ENCODE measurements at places on chromosomes 11 and 22.

- DNase-seq: no peak
Observed at GRCh38 chr22:27998511-27999410, 79.7 kb upstream of the PITPNB start.

DNA sequence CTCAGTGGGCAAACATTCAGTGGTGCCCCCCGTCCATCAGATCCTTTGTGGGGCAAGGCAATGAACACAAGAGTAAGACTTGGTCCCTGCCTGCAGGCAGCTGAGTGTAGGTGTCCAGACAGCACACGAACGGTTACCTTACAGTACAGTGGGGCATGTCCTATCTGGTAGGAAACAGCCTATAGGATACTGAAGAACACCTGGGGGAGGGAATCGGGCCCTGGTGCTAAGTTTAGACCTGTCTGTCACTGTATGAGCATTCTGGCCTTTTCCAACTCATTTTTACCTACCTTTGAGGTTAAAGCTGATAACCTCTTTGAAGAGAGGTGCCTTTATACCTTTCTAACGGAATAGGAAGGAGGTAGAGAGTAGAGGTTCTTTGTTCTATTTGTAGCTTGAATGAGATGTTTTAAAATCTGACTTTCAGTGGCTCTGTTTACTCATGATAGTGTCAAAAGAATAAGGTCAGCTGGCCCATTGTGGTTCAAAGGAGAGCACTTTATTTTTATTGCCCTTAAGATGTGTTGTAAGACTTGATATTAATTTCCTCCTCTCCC, 8.9 kb downstream of the ZNRF3 start:
- no peak for DNase-seq

GRCh38 chr11:36048496-36049247, 104.8 kb downstream of the LDLRAD3 start:
- DNase-seq: no peak

DNA sequence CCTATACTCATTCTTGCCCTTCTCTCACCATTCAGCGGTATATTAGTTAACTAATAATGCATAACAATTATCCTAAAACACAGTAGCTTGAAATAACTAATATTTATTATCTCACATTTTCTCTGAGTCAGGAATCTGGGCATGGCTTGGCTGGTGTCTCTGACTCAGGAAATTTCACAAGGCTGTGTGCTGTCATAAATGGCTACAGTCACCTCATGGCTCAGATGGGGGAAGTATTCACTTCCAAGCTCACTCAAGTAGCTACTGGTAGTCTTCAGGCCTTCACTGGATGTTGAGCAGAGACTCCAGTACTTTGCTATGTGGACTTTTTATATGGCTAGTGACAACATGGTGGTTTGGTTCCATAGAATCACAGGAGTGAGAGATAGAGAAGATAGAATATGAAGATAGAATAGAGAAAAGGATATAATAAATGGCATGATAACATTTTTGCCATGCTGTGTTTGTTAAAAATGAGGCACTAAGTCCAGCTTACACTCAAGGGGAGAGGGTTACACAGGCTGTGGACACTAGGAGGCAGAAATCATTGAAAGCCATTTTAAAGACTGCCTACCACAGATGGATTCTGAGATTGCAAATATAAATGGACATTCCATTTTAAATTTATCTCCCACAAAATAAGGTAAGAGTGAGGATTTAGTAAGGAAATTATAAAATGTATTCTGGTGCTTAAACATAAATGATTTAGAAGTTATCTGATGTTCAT, 997.8 kb upstream of the CHORDC1 start:
- DNase-seq: no peak

- DNase-seq: peak; percentile 56
Observed at GRCh38 chr11:8242499-8243280, 21.0 kb downstream of the LMO1 start.

DNA sequence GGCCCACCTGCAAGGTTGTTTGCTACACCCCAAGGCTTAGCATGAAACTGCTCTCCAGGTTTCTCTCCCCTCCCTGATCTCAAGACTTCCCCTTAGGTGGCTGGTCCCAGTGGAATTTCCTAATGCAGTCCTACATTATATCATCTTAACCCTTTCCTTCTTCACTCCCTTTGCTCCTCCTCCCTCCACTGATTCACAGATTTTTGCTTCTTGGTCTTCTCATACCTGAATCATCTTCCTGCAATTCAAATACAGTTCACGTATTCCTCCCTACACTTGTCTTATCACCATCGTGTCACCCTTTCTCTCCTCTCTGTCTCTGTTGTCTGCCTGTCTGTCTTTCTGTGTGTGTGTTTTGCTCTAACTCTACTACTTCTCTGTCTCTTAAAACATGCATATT, 17.0 kb downstream of the MMP10 start:
- no peak for DNase-seq

DNA sequence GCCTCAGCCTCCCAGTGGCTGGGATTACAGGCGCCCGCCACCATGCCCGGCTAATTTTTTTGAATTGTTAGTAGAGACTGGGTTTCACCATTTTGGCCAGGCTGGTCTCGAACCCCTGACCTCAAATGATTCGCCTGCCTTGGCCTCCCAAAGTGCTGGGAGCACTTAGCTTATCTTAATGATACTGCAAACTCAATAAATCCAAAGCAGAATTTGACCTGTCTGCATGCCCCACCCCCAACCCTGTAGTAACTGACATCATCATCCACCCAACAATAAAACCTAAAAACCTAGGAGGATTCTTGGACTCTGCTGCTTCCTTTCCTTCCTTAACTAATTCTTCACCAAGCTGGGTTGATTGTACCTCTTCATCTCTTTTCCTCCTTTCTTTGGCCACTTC, 6.3 kb upstream of the ADSL start:
- no peak for DNase-seq

DNA sequence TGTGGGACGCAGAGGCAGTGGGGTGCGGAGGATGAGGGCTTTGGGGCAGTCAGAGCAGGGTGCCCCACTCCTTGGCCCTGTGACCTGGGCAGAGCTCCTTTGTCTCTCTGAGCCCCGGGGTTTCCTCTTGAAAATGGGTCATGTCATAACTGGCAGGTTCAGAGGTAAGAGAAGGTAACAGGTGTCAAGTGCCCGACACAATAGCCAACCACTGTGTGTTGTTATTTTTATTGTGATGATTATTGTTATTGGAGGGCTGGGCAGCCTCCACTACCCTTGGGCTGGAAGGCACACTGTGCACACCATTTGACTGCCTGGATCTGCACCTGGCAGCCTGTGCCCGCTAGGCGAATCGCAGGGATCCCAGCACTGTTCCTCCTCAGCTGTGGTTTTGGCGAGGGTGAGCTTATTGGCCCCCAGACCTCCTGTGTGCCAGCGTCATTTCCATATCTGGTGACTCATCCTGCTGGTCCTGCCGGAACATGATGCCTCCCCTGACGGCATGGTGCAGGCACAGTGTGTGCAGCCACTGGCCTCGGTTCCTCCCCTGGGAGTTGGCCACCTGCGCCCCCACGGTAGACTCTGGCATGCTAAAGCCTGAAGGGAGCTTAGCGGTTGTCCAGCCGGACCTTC, 15.4 kb upstream of the SOX10 start:
- peak; percentile 17 for DNase-seq

DNA sequence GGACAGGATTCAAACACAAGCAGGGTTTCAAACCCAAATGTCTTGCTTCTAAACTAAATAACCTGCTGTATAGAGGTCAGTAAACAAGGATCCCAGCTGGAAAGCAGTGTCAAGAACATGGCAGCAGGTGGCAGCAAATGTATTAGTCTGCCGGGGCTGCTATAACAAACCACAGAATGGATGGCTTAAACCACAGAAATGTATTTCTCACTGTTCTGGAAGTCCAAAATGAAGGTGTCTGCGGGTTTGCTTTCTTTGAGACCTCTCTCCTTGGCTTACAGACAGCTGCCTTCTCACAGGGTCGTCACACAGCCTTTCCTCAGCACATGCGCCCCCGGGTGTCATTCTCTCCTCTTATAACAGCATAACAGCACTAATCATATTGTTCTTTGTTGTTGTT, 65.1 kb upstream of the LRRC55 start:
- DNase-seq: peak; percentile 21

- DNase-seq: no peak
Observed at GRCh38 chr22:25159028-25159427, 40.6 kb upstream of the CRYBB3 start.

- DNase-seq: no peak
Observed at GRCh38 chr11:86261328-86261727, 16.8 kb downstream of the EED start.

DNA sequence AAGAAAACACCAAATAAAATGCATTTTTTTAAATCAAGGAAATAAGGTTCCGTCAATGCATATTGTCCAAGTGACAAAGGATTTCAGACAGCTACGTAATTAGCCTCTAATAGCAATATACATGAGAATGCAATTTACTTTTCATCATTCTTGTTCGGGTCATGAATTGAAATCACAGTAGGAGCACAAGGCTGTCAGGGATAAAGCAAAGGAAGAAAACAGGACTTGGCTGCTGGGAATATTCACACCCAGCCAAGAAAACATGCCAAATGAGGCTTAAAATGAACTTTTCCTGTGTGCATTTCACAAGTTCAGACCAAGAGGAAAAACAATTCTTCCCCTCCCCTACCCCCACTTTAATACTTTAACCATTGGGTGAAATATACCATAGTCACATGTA, 188.6 kb downstream of the CWF19L2 start:
- no peak for DNase-seq

DNA sequence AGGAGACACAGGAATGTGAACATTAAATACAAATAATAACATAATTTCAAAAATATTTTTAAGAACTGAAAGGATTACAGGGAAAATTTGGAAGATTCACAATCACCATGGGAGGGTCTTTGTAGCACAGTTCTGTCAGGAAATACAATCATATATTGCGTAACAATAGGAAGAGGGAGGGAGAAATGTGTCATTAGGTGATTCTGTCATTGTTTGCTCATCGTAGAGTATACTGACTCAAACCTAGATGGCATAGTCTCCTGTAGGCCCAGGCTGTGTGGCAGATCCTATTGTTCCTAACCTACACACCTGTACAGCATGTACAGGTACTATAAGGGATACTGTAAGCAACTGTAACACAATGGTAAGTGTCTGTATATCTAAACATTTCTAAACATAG, 330.4 kb downstream of the BRD1 start:
- DNase-seq: no peak

DNA sequence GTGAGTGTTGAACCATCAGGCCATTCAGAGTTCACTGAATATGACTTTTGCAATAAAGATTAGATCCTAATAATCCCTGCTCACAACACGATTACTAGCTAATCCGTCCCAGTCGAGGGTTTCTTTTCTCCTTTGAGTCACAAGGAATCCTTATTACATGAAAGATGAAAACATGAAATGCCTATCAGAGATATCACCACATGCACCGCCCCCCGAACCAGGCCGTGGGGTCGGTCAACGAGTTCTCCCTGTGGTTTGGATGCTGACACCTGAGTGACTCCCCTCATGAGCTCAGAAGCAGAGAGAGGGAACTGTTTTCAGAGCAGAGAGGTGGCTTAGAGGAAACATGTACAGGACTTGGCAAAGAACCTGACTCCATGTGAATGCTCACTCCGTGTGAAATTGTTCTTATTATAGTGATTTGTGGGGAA, 263.3 kb downstream of the ETS1 start:
- no peak for DNase-seq

Data from NCI-H1694 (cell line).